Stimulated activated CD8-positive, alpha-beta memory T cell treated with anti-CD3 and anti-CD28 coated beads, Interleukin-4, amount 100 ng/mL, for 24 hours (primary cell): ENCODE measurements at places on chromosomes 5 and 9.

- no peak for DNase-seq
Measured at GRCh38 chr5:127519527-127519926, 2.1 kb downstream of the PRRC1 start.

GRCh38 chr5:154984946-154985516 lies 28.5 kb upstream of the KIF4B start:
- DNase-seq = no peak

- no peak for DNase-seq
Measured at GRCh38 chr9:133967024-133967741, 24.9 kb downstream of the VAV2 start.

GRCh38 chr9:70413464-70413798 lies 1.0 kb downstream of the KLF9 start:
- DNase-seq = peak; percentile 59

- no peak for DNase-seq
Measured at GRCh38 chr9:128150594-128151308, 1.5 kb downstream of the LCN2 start.

DNA sequence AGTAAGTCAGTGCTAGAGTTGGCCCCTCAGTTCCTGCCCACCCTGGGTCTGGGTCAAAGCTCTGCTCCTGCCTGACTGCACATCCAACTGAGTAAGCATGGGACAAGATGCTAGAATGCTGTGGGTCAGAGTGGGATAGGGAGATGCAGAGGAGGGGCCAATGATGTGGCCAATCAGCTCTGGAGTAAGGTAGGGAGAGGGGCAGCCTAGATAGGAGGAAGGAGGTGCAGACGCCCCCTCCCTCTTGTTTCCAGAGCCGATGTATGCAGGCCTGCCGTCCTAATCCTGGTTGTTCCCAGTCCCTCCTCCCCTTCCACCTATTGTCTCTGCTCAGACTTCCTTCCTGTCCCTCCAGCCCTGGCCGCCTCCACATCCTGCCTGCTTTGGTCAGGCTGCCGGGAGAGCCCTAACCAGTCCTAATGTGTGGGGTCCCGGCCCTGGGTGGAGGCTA lies 1.3 kb downstream of the ARAP3 start:
- DNase-seq = no peak

GRCh38 chr5:68431601-68432337 lies 216.2 kb downstream of the PIK3R1 start:
- DNase-seq = no peak
